ENCODE measurements at places on chromosomes 6 and 20. TPM values are rescaled to one million over a fixed set of nuclear protein-coding genes. Genes with fewer than 3 reads are reported as not detected.
A peak's percentile ranks its signal among the peaks of the same experiment; 100 is the strongest.

DNA sequence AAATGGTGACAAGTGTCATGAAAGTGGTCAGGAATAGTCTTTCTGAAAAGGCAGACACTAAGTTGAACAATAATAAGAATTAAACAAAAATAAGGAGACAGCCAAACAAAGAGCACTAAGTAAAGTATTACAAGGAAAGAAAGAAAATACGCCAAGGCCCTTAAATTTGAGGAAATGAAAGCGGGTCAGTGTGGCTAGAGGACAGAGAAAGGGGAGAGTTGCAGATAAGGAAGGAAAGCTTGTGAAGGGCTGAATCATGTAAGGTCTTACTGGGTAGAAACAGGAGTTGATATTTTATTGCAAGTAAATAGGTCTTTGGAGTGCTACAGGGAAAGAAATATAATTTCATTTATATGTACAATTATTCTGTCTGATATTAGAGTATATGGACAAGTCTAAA, 732.1 kb downstream of the EPHA7 start:
- no peak for DNase-seq

GRCh38 chr6:13537527-13537897, 36.9 kb upstream of the SIRT5 start:
- DNase-seq, result no peak

DNA sequence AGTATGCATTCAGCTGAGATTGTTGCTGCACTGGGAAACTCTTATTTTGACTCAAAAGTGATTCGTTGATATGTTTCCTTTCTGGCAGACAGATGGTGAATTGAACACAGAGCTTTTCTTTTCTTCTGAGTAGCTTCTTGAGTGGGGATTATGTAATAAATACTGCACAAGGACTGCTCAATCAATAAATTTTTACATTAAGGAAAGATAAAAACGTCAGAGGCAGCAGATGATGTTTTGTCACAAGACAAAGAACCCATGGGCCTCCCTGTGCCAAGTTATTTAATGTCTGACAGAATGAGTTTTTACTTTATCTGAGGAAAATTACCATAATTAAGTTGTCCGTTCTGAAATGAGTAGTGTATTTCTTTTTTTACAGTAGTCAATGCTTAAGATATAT, 460.3 kb downstream of the UTRN start:
- DNase-seq, result no peak

- no peak for DNase-seq
Measured at GRCh38 chr6:57305761-57306160, 11.7 kb upstream of the PRIM2 start.

DNA sequence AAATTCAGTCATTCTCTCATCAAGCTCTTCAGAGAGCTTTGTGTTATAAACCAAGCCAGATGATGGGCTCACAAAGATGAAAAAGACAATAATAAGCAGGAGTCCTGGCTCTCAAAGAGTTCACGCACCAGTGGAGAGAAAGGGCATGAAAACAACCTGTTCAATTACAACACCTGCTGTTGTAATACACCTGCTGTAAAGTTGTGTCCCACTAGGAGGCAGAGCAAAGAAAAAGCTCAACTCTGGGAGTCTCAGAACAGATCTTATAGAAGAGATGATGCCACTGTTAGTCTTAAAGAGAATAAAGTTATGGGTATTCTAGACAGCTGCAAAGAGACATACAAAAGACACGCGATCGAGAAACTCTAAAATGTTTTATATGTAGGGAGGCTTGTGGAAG, 100.6 kb downstream of the DCDC2 start:
- no peak for DNase-seq

DNA sequence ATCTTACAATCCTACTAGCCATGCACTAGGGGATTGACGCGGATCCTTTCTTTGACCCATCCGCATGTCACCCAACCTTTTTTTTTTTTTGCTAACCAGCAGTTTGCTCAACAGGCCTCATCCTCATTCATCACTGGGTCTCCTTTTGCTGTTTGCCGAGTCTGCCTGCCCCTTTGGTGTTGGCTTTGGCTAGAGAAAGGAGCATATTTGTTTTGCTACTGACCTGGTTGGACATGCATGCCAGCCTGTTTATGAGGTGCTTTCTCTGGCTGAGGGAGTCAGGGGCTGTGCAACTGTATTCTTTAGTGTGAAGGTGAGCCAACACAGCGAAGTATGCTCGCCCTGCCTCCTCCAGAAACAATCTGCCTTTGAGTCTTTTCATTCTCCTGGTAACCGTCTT, 40.2 kb downstream of the E2F3 start:
- DNase-seq, result no peak

- DNase-seq, result no peak
Measured at GRCh38 chr6:73923905-73924485, 228.0 kb downstream of the CD109 start.

DNA sequence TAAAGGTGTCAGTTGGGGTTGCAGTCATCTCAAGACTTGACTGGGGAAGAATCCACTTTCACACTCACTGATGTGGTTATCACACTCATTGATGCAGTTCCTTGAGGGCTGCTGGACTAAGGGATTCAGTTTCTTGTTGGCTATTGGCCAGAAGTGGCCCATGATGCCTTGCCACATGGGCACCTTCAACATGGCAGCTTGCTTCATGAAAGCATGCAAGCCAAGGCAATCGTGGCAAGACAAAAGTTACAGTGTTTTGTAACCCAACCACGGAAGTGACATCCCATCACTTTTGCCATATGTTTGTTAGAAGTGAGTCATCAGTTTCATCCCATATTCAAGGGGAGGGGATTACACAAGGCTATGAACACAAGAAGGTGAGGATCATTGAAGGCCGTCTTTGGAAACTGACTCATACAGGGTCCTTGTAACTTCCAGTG, 3.8 kb upstream of the RANBP9 start:
- DNase-seq, result no peak

GRCh38 chr20:1327827-1328679, 886 bp downstream of the SDCBP2 start:
- DNase-seq, result no peak

GRCh38 chr6:18656506-18656905, 269.4 kb downstream of the RNF144B start:
- no peak for DNase-seq

DNA sequence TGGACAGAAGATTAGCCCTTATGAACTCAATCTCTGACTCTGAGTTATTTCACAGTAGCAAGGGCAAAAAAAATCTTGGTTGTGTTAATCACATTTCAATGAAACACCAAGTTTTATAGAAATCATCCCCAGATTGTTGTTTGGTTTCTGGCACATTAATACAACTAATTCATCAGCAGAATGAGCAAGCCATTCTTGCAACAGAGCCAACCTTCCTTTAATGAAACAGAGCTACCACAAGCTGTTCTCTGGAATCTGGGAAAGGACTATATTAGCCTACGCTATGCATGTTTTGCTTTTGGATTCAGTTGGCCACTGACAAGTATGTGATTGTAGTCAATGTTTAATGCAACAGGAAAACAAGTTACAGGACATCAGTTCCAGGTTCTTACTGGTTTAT, 13.8 kb upstream of the POPDC3 start:
- DNase-seq, result no peak

- DNase-seq, result no peak
Measured at GRCh38 chr6:44706011-44706410, 318.5 kb downstream of the CDC5L start.

TREM2 gene
- 0.73 TPM for total RNA-seq

GRCh38 chr6:35533981-35534380, 21.3 kb upstream of the TULP1 start:
- no peak for DNase-seq

DNA sequence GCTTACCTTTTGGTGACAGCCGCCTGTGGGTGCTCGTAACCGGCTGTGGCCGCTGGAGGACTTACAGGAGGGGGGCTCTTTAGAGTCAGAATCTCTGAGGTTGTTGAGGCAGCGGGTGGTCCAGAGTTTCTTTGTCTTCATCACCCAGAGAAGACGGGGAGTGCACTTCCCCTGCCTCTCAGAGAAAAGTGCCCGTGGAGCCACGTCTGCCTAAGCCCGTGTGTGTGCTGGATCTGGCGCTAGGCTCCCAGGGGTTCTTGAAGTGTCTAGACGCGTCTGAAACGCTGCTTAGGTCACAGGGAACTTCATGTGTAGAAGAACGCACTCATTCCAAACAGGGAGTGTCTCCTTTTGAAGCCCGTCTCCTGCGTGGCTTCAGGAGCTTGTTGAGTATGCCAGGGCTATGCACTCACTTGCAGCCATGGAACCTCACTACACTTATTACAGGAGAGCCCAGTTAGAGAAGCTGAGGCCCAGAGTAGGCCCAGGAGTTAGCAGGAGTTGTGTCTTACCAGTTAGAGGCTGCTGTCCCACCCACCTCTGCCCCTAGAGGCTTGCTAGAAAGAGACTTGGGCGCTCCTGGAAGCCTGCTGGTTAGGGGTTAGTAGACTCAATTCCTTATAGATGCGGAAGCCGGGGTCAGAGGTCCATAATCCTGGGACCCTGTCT, 1.3 kb downstream of the LSM14B start:
- DNase-seq, result no peak

- no peak for DNase-seq
Measured at GRCh38 chr6:18240230-18240629, 24.1 kb downstream of the DEK start.

FAM162B gene
- total RNA-seq, result not detected

DDO gene
- total RNA-seq, result not detected

VWA7 gene
- 1.4 TPM for total RNA-seq

DNA sequence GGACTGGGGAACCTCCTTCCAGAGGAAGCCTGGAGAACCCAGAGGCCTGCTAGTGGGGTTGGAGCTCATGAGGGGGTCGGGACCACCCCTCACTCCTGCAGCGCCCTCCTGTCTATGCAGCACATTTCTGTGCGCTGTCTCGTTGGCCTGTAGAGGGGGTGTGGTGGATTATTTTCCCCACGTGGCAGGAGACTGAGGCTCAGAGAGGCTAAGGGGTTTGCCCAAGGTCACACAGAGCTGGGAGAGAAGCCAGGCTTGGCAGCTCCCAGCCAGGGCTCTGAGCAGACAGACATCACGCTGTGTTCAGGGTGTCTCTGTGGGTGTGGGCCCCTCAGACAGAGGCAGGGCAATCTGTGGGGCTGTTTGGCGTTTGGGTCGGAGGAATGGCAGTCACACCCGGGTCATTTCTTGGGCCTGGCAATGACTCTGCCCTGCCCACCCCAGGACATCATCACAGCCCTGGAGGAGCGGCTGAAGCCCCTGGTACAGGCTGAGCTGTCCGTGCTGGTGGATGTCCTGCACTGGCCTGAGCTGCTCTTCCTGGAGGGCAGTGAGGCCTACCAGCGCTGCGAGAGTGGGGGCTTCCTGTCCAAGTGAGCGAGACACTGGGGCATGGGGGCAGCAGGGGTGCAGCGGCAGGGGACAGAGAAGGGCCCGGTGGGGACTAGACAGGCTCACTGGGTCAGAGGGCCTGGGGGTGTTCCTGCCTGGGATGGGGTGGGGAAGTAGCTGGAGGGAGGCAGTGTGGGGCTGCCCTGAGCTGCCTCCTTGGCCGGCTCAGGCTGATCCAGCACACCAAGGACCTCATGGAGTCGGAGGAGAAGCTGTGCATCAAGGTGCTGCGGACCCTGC, 27.7 kb downstream of the UQCC2 start:
- DNase-seq, result no peak

NNAT gene
- 0.33 TPM for total RNA-seq

DNA sequence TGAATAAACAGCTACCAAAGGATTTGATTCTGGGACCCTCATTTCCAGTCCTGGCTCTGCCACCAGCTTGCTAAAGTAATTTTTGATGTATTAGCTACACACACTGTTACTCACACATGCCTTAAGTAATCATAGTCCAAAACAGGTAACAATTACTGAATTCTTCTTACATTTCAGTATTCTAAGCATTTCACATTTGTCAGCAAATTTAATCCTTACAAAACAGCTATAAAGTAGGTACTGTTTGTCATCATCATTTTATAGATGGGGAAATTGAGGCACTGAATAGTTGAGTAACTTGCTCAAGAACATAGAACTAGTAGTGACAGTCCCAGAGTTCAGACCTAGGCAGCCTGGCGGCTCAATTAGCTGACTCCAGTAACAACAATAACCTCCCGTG, 272.6 kb downstream of the QKI start:
- no peak for DNase-seq

TFAP2D gene
- total RNA-seq, result not detected

TTLL9 gene
- not detected for total RNA-seq

BTN1A1 gene
- not detected for total RNA-seq

- no peak for DNase-seq
Measured at GRCh38 chr20:8020314-8021079, 936 bp upstream of the TMX4 start.

DNA sequence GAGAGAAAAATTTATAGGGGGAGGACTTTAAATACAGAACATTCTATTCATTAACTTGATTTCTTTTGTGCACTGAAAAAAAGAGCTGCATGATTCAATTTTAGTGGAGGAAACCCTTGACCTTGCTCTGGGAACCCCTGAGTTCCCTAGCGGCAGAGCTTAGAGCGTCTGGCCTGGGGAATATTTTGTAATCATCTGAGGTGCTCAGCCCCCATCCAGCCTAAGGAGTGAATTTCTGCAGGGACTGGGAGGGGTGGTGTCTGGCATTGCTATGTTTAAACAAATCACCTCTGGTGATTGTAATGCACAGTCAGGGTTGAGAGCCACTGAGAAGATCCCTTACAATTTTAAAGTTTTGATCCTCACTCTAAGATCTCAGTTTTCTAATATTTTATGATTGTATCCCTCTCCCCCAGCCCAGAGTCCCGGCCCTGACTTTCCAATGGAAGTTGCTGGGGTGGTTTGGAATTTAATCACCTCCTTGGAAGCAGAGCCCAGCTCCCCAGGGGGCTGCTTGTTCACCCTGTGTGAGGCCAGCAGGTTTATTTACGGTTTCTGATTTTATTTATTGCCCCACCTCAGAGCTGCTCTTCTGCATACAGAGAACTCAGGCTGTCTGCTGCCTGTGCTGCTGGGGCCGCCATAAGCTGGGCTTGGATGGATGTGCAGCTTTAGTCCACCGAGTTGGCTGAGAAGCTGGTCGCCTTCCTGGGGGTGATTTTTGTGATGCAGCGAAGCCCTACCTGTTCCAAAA, 263.1 kb downstream of the LRFN2 start:
- no peak for DNase-seq

FRK gene
- total RNA-seq, result 0.07 TPM

DNA sequence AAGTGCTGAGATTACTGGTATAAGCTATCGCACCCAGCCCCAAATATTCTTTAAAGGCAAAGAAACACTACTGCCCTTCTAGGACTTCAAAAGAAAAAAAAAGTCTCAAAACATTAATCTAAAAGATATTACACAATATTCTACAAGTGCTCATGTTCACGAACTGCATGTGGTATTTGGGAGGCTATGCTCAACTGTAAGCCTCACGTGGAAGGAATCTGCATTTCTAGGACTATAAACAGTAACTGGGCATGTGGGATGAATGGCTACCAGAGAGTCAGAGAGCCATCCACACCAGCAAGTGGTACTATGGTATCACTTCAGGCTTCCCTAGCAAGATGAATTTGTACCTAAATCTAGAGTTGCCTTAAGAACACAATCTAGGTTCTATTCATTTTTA, 50.0 kb downstream of the FKBP5 start:
- no peak for DNase-seq

GRCh38 chr6:31769684-31770371, 7.3 kb downstream of the VWA7 start:
- peak; percentile 75 for DNase-seq

LY6G6C gene
- total RNA-seq, result not detected
